SK-N-DZ (cell line): ENCODE measurements at places on chromosomes 5 and 9.

- DNase-seq, result peak; percentile 4
Measured at GRCh38 chr9:32431940-32432555, 47.6 kb downstream of the ACO1 start.

DNA sequence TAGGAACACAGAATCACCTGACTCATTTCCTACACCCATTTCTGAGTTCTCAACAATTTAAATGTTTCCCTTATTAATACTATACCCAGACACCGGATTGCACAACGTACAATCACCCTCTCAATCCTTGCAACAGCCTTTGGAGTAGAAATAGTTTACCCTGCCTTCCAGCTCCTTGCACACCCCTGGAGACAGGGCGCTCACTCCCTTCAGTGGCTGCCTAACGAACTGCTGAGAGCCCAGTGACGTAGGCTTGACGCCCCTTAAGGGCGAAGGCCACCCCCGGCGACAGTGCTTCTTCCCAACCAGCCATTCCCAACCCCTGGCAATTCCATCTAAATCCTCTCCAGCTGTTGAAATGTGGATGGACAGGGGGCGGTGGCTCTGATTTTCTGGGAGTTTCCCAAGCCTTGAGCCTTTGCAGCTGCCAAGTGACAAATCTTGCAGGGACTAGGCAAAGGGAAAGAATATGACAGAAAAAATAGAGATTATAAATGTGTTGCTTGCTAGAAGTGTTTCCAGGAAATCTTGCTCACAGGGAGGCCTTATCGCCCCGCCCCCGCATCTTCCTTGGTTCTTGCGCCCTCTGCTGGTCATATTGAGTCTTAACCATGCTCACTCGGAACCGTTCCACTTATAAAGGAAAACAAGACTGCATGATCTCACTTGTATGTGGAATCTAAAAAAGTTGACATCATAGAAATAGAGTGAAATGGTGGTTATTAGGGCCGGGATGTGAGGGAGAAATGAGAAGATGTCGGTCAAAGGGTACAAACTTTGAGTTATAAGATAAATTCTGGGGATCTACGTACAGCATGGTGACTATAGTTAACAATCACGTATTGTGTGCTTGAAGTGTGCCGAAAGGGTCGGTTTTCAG is 7.6 kb upstream of the BARX1 start:
- DNase-seq, result peak; percentile 64

DNA sequence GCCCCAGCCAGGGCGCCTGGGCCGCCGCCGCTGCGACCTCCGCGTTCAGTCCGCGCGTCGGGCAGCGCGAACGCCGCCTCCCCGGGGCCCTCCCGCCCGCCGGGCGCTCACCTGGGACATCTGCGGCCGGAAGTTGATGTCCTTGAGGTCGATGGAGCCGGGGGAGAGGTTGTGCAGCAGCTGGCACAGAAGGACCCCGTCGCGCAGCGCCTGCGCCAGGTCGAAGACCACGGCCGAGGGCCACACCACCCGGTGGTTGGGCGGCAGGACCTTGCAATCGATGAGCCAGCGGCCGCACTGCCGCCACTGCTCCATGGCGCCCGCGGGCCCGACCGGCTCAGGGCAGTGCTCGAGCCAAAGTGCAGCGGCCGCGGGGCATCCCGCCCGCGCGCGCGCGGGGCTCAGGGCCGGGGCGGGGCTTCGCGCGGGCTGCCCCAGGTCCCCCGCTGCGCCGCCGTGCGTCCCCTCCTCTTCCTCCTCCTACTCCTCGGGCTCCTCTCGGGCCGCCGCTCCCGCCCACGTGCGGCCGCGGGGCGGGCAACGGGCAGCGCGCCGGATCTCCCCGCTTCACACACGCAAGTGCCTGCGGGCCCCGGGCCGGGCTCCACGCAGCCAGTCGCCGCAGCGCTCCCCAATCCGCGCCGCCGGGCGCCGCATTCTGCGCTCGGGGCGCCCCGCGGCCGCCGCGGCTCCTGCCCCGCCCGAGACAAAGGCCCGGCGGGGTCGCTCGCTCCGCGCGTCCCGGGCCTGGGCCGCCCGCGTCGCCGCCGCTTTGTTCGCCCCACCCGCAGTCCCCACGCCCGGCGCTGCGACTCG is at the start of gene VAV2:
VAV2 (minus strand) TSS at position 361 of the 816 bp plus-strand sequence; CDS start at position 315, 46 bp downstream.
- peak; percentile 66 for DNase-seq

GRCh38 chr5:157828944-157829639 is 29.9 kb downstream of the CLINT1 start:
- DNase-seq, result no peak

DNA sequence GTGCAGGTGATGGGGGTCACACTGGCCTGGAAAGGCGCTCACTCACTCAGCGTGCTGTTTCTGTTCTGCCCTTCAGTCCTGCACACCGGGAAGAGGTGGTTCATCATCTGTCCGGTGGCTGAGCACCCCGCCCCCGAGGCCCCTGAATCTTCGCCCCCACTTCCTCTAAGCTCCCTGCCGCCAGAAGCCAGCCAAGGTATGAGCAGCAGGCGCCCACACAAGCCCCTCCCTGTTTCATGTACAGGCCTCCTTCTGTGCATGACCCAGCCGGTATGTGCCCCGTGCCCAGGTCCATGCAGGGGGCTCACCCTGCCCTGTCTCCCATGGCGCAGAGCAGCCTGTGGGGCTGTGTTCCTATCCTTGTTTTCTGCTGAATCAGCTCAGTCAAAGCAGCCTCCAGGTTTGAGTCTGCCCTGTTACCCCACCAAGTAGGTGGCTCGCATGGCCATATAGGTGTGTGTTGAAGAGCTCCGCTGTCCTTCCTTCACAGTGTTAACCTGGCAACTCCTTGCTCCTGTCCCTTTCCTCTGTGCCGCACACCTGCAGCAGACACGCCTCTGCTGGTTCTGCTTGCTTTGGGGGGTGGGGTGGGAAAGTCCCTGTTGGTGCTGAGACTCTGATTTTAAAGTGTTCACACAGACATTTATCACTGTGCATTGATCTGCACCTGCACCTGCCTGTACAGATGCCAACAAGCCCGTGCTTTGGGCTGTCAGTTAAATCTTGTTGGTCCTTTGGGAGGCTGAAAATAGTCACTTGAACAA is 84.8 kb downstream of the WNK2 start:
- no peak for DNase-seq

DNA sequence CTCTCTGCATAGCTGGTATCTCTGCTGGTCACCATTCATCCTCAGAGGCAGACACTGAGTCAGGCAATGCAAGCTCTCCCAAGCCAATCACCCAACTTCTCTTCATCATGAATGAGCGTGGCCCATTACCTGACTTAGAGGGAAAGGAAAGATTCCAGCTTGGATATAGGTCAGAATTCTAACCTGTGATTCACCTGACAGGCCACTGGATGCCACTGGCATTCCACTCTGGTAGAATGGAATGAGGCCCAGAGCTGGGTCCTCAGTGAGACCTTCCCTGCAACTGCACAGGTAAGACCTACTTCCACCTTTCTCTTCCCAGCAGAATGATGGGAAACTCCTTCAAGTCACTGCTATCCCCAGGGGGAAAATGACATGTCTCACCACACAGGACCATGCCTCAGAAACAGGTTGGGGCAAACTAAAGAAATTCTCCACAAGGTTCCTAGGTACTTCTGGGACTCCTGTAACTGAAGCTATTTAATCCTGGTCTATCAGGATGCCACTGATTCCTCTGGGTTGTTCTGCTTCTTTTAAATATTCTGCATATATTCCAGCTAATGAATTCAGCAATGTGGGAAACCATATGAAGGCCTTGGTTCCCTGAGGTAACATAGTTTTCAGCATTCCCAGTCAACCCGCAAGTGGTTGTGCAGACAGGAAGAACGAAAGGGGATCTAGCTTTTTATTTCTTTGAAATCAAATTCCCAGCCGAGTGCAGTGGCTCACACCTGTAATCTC is 62.0 kb downstream of the SUSD1 start:
- peak; percentile 11 for DNase-seq

DNA sequence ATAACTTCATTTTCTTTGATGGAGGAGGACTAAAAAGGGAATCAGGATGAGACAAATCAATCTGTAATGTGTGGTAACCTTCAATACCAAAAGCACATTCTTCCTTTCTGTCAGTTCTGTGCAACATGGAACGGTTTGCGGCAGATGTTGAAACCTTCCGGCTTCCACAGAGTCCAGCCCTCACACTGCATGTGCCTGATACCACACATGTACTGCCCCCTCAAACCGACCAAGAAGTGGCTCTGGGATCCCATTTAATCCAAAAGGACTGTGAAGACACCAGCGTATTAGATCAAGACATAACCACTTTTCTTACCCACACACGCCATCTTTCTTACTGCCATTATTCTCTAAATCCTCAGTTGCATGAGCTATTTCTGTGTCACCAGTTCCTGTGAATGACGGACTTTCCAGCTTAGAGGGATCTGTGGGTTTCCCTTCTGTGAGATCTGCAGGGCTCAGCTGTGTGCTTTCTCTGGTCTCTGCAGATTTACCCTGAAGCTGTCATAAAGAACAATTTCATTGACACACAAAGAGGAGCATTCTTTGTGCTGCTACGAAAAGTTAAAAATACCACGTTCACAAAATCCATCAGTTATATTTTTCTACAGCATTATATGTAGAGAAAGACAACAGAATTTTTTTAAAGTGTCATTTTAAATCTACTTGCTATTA is 25.8 kb downstream of the NSUN2 start:
- DNase-seq, result no peak

- no peak for DNase-seq
Measured at GRCh38 chr9:127923046-127923445, 6.2 kb upstream of the ST6GALNAC4 start.

DNA sequence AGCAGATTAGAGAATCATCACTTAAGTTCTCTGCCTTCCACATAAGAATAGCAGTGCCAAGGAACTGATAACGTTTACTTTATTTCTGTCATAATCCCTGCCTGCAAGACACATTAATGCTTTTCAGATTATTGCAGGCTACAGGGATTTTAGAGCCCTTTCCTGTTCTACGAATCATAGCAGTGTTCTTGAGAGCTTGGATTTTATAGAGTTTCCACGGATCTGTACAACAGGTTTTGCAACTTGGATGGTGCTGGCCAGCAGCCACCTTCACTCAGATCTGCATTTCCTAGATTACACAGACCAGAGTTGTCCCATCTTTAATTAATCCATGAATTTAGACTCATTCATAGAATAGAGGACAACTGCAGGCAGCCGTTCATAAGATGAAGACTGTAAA is 38.1 kb downstream of the SLC12A2 start:
- DNase-seq, result no peak

- no peak for DNase-seq
Measured at GRCh38 chr5:582936-583635, 29.1 kb upstream of the CEP72 start.

GRCh38 chr9:101038488-101038887 is 10.0 kb downstream of the PLPPR1 start:
- DNase-seq, result no peak

- no peak for DNase-seq
Measured at GRCh38 chr5:177530638-177531037, 13.9 kb upstream of the DDX41 start.

GRCh38 chr5:10632110-10632761 is 68.4 kb downstream of the ANKRD33B start:
- no peak for DNase-seq

DNA sequence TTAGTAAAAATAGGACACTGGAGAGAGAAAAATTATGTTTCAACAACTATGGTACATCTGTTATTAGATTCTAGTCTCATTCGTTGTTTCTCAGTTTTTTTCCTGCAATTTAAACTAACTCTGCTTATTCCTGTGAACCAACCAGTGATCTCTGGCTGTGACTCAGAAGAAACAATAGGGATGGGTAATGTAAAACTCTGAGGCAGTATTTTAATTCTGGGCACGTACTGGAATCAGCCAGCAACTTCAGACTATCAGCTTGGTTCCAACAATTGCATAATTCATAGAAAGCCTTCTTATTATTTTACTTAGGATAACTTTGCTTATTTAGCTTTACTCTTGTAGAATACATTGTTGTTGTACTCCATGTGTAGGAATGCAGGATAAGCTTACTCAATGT is 28.8 kb downstream of the MLLT3 start:
- no peak for DNase-seq

GRCh38 chr5:135535820-135536801 is at the start of gene NEUROG1:
Gene NEUROG1, minus strand, starts transcription at chr5:135535964. Its CDS starts 274 bp downstream, at chr5:135535690.
- no peak for DNase-seq

GRCh38 chr9:124878021-124878420 is 16.1 kb downstream of the ARPC5L start:
- DNase-seq, result no peak

DNA sequence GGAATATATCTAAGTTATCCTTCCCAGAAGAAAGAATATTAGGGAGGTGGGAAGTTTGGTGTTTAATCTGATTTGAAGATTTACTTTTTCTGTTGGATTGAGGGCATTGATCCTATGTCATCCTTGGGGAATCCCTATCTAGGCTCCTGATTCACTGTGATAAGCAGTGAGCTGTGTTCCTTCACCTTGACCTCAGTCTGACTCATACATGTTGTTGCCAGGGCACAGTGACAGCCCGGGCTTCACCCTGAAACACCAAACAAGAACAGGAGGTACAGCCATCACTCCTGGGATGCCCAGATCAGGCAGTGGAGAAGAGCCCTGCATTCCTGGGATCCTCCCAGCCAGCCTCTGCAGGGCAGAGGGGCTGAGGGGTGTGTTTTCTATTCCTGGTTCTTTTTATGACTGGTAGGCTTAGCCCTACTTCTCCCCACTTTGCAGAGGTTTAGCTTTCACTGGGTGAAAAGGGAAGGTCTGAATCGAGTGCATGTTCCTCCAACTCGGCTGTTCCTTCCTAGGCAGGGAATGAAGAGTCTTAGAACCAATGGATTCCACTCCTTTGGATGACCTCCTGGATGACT is 3.1 kb upstream of the FAM53C start:
- no peak for DNase-seq

GRCh38 chr9:4334410-4334813 is 34.5 kb upstream of the GLIS3 start:
- DNase-seq, result no peak

DNA sequence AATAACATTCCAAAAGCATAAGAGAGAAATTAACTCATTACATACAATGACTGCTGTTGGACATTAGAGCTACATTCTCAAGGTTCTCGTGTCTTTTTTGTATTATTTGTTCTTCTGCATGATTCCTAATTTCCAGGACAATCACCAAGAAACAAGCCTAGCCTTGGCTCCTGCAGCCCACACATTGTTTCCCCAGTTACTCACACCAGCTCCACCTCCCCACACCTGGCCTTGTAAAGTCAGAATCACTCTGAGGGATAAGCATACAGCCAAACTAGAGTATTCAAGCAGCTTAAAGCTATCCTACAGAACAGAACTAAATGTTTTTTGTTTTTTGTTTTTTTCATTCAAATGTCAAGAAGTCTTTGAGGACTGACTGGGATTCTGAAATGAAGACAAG is 189.2 kb downstream of the HINT1 start:
- no peak for DNase-seq

DNA sequence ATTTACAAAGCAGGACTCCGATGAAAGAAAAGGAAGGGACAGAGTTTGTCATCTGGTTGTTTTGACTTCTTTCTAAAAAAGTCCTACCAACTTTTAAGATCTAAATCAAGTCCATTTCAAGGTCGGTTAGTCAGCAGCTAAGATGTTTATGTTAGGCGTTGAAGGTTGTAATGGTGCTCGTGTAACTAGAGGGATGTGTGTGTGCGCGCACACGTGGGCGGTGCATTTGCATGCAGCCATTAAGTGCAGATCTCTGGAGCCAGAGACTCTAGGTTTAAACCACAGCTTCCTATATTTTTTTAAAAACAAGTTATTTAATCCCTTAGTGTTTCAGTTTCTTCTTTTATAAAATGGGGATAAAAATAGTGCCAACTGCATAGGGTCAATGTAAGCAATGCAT is 77.0 kb upstream of the SMIM32 start:
- DNase-seq, result no peak
